B cell (primary cell): ENCODE measurements at places on chromosomes 1 and 21.

DNA sequence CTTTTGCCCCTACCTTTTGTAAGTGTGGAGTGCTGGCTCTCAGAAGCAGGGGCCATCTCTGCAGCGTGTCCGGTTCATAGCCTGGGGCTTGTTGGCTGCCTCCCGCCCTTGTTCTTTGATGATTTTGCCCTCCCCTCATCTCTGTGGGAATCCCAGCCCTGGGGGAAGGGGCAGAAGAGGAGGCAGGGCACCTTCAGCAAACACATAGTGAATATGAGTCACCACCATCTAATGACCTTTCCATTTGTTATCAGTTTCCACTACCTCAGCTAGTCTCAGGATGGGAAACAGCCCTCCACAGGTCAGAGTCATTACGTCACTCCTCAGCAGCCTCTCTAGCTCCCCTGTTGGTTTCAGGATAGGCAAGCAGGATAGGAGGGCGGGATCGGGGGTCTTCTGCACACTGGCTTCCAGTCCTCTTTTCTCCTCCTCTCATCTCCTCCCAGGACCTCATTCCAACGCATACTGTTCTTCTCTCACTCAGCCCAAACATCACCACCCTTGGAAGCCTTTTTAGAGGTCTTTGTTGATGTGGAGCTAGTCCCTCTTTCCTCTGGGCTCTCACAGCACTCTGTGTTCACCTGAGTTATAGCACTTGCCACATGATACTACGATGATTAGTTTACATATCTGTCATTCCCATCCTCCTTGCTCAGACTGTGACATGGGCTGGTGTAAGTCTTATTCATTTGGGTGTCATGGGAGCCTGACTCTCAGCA is 15.8 kb downstream of the GADD45A start:
- no peak overlapping the region for H3K4me3 ChIP-seq
- no peak for DNase-seq
- no peak overlapping the region for H3K27ac ChIP-seq
- H3K27me3 ChIP-seq, result no peaks in the 10 kb centered on the region
- no peaks in the 10 kb centered on the region for H3K36me3 ChIP-seq

DNA sequence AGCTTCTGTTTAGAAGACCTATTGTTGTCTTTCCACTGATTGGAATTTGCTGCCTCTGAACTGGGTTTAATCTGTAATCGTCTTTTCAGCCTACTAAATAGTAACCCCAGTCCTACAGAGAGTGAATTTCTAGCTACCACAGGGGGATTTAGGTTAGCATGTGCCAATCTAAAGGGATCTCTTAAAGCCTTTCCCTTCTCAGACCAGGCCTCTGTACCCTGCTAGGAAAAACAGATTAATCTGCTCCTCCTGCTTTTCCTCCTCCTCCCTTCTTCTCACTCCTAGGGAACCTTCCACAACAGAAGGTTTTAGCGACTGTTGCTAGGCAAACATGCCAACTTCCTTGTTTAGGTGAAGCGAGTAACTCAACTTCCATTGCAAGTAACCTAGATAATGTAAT is 1.3 kb upstream of the RC3H1 start:
- peak; percentile 28 for DNase-seq
- no peaks in the 10 kb centered on the region for H3K36me3 ChIP-seq
- no peaks in the 10 kb centered on the region for H3K27me3 ChIP-seq
- H3K4me3 ChIP-seq, result no peak overlapping the region
- H3K4me1 ChIP-seq, result peaks cover 33% of the 10 kb centered on the region
- H3K27ac ChIP-seq, result no peak overlapping the region

- no peak for DNase-seq
- H3K27ac ChIP-seq, result no peak overlapping the region
- no peaks in the 10 kb centered on the region for H3K4me1 ChIP-seq
- H3K27me3 ChIP-seq, result no peaks in the 10 kb centered on the region
- no peaks in the 10 kb centered on the region for H3K36me3 ChIP-seq
- no peak overlapping the region for H3K4me3 ChIP-seq
Measured at GRCh38 chr1:115536279-115536816, 105.4 kb upstream of the VANGL1 start.

DNA sequence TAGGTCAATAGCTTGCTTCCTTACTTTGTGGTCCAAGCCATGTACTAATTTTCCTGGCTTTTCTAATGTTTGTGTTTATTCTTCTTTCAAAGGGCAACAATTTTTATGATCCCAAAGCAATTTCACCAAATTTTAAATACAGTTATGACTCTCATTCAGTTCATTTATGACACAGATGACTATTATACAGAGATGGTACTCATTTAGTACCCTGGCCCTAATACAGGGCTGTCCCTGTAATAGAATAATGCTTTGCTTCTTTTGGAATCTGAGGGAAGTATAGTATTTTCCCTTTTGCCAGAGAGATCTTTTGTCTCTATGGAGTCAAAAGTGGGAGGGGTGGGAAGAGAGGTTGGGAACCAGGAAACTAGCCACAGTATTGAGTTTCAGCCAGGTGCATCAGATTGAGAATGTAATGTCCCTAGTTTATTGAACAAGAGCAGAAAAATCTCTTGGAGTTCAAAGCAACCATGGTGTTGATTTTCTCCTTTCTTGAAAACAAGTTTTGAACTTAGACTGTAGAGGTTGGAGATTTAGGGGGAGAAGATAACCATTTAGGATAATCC is 20.4 kb downstream of the DENND2D start:
- no peaks in the 10 kb centered on the region for H3K27me3 ChIP-seq
- H3K27ac ChIP-seq, result peak overlapping the region; percentile 39
- no peak overlapping the region for H3K4me3 ChIP-seq

DNA sequence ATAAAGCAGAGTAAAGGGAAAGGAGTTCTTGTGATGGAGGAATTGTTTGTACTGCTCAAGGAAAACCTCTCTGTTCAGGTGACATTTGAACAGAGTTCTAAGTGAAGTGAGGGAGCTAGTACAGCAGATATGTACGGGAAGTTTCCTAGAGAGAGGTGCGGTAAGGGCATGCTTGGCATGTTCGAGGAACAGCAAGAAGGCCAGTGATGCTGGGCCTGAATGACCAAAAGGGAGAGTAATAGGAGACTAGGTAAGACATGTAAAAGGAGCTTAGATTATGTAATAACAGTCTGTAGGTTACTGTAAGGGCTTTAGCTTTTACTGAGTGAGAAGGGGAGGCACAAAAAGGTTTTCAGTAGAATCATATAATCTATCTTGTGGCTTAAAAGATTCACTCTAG is 63.9 kb downstream of the PIK3R3 start:
- DNase-seq, result no peak
- peaks cover 12% of the 10 kb centered on the region for H3K4me1 ChIP-seq
- H3K4me3 ChIP-seq, result no peak overlapping the region
- H3K27me3 ChIP-seq, result no peaks in the 10 kb centered on the region
- H3K27ac ChIP-seq, result no peak overlapping the region

GRCh38 chr21:42081138-42081537 is 10.0 kb downstream of the UMODL1 start:
- H3K4me1 ChIP-seq, result peaks cover 15% of the 10 kb centered on the region
- no peak for DNase-seq
- H3K27me3 ChIP-seq, result no peaks in the 10 kb centered on the region
- H3K36me3 ChIP-seq, result no peaks in the 10 kb centered on the region

DNA sequence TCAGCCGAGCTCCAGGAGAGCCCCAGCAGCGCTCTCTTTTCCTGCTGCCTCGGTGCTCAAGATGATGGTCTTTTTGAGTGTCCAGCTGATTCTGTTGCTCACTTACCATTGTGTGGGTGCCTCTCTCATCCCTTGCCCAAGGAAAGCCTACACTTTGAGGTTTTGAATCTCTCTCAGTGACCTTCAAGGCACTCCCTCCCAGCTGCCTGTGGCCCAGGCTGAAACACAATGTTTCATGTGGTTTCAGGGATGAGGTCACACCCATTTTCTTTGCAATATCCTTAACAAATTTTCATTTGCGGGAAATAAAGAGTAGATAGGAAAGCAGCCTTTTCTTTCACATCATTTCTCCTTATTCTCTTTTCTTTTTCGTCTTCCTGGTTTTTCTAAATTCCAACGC is 12.6 kb upstream of the MRPS14 start:
- no peaks in the 10 kb centered on the region for H3K36me3 ChIP-seq
- no peak for DNase-seq
- H3K27me3 ChIP-seq, result no peaks in the 10 kb centered on the region
- H3K4me3 ChIP-seq, result no peak overlapping the region
- no peaks in the 10 kb centered on the region for H3K4me1 ChIP-seq

- H3K36me3 ChIP-seq, result no peaks in the 10 kb centered on the region
- no peak for DNase-seq
- no peak overlapping the region for H3K4me3 ChIP-seq
- H3K4me1 ChIP-seq, result peaks cover 44% of the 10 kb centered on the region
- peaks cover 54% of the 10 kb centered on the region for H3K27me3 ChIP-seq
- H3K27ac ChIP-seq, result no peak overlapping the region
Measured at GRCh38 chr1:1063261-1063944, 10.7 kb downstream of the RNF223 start.

DNA sequence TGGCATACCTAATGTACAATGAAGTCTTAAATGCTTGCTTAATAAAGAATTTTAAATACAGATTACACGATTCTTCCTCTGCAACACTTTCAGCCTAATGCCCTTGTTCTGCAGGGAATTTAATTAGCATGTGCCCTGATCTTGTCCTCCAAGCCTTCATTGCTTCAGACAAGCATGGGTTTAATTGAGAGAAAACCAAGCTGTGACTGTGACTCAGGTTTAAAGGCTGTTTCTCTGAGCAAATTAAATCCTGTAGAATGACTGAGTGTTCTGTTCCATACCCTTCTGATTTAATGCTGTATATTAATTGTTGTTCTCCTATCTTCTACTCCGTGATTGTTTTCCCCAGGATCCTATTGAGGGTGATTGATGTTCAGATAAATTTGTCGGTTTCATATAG is 269.0 kb upstream of the PRMT6 start:
- H3K4me3 ChIP-seq, result no peak overlapping the region
- H3K27ac ChIP-seq, result no peak overlapping the region
- no peaks in the 10 kb centered on the region for H3K36me3 ChIP-seq
- DNase-seq, result no peak

GRCh38 chr1:1344655-1345361 is 4.4 kb downstream of the DVL1 start:
- H3K36me3 ChIP-seq, result peaks cover 4% of the 10 kb centered on the region
- H3K27ac ChIP-seq, result no peak overlapping the region
- no peak for DNase-seq
- no peak overlapping the region for H3K4me3 ChIP-seq
- H3K4me1 ChIP-seq, result peaks cover 6% of the 10 kb centered on the region
- H3K27me3 ChIP-seq, result no peaks in the 10 kb centered on the region

GRCh38 chr1:86207323-86207722 is 50.8 kb upstream of the COL24A1 start:
- H3K27ac ChIP-seq, result no peak overlapping the region
- no peak overlapping the region for H3K4me3 ChIP-seq
- H3K4me1 ChIP-seq, result no peaks in the 10 kb centered on the region
- no peaks in the 10 kb centered on the region for H3K36me3 ChIP-seq
- no peak for DNase-seq

DNA sequence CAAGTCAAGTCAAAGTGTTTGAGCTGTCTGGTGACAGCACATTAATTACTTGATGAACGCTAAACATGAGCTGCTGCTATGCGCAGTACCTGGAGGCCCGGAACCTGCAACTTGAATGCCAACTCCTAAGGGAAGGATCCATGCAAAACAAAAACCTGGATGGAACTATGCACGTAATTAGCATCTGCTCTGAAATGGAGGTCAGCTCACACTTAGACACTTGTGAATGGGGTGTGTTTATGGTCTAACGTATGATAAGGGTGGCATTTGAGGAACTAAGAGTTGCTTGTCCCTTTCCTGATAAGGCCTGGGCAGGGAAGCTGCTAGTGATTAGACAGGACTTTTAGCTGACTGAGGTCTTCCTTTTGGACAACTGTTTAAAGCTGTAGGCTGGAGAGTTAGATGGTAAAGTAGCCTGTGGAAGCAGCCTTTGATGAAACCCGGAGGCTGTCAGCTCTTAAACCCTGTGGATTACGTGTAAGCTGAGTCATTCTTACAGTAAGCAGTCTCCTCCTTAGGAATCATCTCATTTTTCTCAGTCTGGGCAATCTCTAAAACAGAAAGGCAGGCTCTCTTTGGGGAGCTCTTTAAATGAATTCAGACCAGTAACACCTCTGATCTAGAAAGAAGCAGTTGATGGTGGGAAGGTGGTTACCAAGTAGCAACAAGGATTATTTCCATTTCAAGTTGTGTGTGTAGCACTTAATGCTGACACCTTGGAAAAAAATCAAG is 6.8 kb downstream of the TENT5C start:
- peaks cover 93% of the 10 kb centered on the region for H3K4me1 ChIP-seq
- peak overlapping the region; percentile 52 for H3K27ac ChIP-seq
- no peaks in the 10 kb centered on the region for H3K27me3 ChIP-seq
- DNase-seq, result peak; percentile 56

DNA sequence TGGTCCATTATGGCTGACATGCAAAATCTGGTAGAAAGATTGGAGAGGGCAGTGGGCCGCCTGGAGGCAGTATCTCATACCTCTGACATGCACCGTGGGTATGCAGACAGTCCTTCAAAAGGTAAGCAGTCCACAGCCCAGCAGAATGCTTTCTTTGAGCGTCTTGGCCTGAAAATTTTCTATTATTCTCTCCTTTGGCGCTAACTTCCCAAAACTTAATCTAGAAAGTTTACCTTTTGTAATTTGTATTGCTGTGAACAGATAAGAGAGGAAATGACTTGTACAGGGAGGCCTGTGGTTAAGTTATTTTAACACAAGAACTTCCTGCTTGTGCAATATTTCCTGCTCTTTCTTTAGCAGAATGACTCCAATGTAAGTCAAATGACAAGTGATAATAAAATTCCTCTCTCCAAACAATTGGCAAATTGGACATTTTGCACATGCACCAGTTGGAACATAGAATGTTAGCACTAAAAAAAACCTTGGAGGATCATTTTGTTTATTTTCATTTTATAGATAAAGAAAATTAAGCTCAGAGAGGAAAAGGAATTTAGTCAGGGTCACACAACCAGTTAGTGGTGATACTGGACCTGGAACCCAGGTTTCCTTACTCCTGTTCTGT is 18.9 kb downstream of the CAP1 start:
- DNase-seq, result peak; percentile 59
- no peaks in the 10 kb centered on the region for H3K27me3 ChIP-seq
- peaks cover 98% of the 10 kb centered on the region for H3K4me1 ChIP-seq
- H3K36me3 ChIP-seq, result peaks cover 76% of the 10 kb centered on the region

GRCh38 chr1:19240673-19241538 is 10.4 kb downstream of the EMC1 start:
- peak; percentile 69 for DNase-seq
- no peak overlapping the region for H3K27ac ChIP-seq
- H3K27me3 ChIP-seq, result no peaks in the 10 kb centered on the region
- no peaks in the 10 kb centered on the region for H3K4me1 ChIP-seq
- H3K4me3 ChIP-seq, result no peak overlapping the region

GRCh38 chr1:99017655-99018054 is 13.0 kb upstream of the PLPPR5 start:
- no peaks in the 10 kb centered on the region for H3K27me3 ChIP-seq
- DNase-seq, result no peak
- H3K36me3 ChIP-seq, result no peaks in the 10 kb centered on the region
- no peak overlapping the region for H3K27ac ChIP-seq
- H3K4me3 ChIP-seq, result no peak overlapping the region
- no peaks in the 10 kb centered on the region for H3K4me1 ChIP-seq
